Activated CD4-positive, CD25-positive, alpha-beta regulatory T cell (primary cell): ENCODE measurements at places on chromosomes 13 and 19.

GRCh38 chr13:96958286-96958891 is 35.9 kb downstream of the OXGR1 start:
- DNase-seq = no peak

DNA sequence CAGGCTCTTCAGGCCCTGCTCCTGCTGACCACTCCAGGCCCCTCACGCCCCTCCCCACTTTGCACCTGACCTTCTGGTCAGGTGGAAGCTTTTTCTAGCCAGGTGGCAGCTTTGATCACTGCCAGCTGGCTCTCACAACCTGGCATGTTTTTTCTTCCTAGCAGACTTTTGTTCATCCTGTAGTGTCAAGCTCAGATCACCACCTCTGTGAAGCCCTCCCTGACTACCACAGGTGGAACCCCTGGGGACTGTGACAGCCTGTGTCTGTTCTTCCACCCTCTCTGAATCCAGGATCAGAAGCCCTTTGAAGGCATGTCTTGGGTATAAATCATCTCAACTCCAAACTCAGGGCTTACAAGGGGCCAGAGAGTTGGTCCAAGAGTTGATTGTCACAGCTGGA is 10.3 kb upstream of the CNFN start:
- no peak for DNase-seq

- DNase-seq = no peak
Observed at GRCh38 chr19:1933244-1933643, 7.7 kb upstream of the CSNK1G2 start.

DNA sequence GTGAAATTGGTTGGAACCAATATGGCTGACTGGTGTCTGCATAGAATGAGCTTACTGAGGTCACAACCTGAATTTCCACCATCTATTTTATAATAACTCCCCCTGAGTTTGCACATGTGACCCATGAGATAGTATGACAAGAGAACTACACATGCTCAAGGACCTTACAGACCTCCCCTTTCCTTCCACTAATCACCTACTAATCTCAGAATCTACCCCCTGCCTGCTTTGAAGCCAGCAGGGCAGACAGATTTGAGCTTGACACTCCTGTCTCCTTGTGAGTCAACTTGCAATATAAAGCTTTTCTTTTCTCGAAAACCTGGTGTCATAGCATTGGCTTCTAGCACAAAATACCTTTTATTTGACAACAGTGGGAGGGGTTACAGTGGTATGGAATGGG is 248.4 kb downstream of the RFC3 start:
- DNase-seq = no peak

DNA sequence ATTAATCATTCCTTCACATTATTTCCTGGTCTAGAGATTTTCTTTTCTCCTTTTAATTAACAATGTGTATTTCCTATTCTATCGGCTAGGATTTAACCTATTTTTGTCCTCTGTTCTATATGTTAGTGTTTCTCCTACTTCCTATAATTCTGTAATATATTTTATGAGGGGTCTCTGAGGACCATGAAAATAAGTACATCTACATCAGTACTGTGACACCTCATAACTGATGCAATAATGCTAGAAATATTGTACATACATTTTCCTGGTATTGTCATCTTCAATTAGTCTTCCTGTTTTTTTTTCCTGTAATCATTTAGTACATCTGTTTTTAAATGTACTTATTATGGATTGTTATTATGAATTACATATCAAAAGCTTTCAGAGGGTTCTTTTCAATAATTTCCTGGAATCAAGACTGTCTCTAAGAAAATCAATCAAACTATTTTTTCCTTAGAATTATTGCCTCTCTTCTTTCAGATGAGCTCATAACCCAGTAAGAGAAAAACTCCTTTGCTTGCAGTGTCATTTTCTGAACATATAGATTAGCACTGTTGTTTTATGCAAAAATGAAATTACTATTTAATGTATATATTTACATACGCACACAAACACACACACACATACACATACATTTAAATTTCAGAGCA is 1004.3 kb downstream of the SLITRK5 start:
- DNase-seq = no peak

DNA sequence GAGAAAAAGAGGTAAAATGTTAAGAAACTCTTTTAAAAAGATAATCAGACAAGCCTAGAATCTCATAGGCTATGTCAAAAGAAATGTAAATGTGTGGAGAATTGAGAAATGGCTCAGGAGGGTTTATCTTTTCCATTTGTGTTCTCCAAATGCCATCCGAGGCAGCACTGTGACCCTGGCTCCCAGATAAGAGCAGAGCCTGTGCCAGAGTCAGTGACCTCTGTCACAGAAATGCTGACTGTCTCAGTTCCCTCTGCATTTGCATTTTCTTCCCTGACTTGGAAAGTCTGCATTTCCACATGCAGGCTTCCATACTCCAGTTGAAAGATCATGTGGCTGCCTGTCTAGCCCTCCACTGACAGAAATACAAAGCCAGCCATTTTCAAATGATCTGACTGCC is 42.0 kb downstream of the SERTM1 start:
- DNase-seq = no peak

- DNase-seq = no peak
Observed at GRCh38 chr13:40170091-40170490, 496.4 kb downstream of the FOXO1 start.

DNA sequence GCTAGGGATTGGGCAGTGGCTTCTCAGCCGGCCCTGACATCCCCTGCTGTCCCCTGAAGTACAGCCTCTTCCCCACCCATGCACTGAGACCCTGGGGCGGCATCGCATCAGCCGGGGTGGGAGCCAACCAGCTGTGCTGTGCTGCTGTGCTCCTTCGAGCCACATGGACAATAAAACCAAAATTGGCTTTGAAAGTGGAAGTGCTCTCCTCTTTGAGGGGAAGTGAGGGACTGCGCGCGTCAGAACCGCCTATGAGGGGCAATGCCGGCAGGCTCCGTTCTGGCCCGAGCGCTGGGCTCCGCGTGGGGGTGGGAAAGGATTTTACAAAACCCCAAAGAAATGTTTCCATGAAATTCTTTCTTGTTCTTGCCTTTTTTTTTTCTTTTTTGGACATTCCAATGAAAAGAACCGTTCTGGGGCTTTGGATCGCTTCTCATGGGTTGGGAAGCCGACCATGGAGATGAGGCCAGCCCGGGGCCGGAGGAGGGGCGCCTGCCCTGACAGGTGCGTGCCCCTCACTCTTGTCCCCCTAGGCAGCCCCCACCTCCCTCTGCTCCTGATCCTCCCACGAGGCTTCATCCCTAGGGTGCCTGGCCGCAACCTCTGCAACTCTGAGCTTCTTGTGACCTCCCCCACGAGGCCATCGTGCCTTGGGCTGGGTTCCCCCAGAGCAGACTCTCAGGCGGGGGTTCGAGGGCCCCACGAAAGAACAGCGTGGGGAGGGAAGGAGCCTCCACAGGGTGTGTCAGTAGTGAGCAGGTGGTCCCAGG is 22.6 kb downstream of the KLHL26 start:
- no peak for DNase-seq

- DNase-seq = no peak
Observed at GRCh38 chr19:14407605-14408484, 11.3 kb downstream of the DDX39A start.

- DNase-seq = no peak
Observed at GRCh38 chr19:17893766-17894165, 22.0 kb downstream of the SLC5A5 start.
